ENCODE measurements at places on chromosomes 6 and 20.

DNA sequence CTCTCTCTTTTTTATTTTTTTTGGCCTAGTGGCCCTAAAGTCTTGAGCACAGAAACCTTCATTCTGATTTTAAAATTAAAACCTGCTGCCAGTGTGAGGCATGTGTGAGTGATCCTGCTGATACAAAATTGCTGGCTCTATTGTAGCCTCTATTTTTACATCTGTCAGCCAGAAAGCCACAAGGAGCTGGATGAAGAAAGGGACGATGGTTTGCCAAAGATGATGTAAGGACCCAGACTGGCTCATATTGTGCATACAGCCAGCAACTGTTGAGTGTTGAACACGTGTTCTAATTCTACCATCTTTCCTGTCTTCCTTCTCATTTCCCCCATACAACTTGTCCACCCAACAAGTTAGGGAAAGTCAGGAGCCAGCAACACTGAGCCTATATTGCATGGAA, 40.8 kb upstream of the ATXN1 start:
- DNase-seq, result no peak

GRCh38 chr6:160899671-160900430, 91.7 kb upstream of the MAP3K4 start:
- no peak for DNase-seq

DNA sequence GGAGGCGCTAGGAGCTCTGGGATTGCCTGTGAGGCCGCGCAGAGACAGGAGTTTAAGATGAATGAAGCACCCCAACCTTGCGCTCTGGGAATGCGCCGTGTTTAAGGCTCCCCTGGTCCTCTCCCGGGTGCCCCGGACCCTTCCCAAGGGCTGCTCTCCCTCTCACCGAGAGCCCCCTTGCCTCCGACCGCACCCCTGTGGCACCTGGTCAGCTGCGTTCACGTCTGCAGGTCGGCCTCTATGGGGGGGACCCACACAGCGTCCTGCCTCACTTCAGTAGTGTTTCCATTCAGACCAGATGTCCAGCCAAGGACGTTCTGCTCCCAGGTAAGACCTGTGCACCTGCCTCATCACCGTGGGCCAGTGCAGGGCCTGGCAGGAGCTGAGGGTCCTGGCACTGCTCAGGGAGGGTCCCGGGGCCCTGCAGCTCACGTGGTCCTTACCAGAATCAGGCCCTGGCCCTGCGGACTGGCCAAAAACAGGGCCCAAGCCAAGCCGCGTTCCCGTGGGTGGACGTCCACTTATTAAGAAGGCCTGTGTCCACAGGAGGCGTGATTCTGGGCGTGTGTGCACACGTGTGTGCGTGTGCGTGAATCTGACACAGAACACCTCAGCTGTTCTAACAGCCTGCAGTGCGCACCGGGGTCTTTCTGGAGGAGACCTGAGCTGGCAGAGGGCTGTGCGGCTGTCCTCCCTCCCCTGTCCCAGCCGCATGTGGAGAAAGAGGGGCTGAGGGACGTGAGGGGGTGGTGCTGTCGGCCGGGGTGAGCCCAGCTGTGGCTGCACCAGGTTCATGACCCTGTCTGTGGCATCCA, 79.9 kb upstream of the BHLHE23 start:
- no peak for DNase-seq

DNA sequence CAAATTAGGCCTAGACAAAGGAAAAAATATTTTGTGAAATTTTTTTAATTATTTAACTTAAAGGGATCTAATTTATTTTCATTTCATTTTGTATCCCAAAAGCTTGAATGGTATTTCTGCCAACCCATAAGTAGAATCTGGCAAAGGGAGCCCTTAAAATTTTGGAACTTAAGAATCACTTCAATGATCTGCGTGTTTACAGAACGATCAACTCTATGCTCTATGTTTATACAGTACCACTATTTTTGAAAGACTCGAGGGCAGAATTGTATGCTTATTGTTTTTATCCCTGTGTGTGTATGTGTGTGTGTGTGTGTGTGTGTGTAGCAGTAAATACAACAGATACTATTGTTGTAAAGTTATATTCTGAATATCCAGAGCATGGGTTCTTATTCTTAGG, 39.2 kb downstream of the METTL24 start:
- no peak for DNase-seq

- DNase-seq, result no peak
These were observed 64.3 kb downstream of the ZFP64 start for GRCh38 chr20:52127309-52127708.

GRCh38 chr6:21604081-21604480, 10.5 kb downstream of the SOX4 start:
- no peak for DNase-seq

GRCh38 chr20:3759316-3759823, 8.2 kb downstream of the ADISSP start:
- DNase-seq, result no peak

GRCh38 chr6:158813032-158813431, 6.1 kb downstream of the EZR start:
- DNase-seq, result no peak
